Mucosa of descending colon (tissue), 3 donors: ENCODE measurements at places on chromosomes 11 and 22. TPM values are rescaled to one million over a fixed set of nuclear protein-coding genes. Genes with fewer than 3 reads are reported as not detected.

DDI1 gene
- not detected for total RNA-seq

- no peak for DNase-seq
These were observed 812 bp upstream of the OR5A2 start for GRCh38 chr11:59427068-59427382.

- peak; percentile 76 for DNase-seq
These were observed 44.4 kb upstream of the BARX2 start for GRCh38 chr11:129331217-129331616.

- no peak for DNase-seq
These were observed 3.3 kb upstream of the PACS1 start for GRCh38 chr11:66066751-66067150.

DNA sequence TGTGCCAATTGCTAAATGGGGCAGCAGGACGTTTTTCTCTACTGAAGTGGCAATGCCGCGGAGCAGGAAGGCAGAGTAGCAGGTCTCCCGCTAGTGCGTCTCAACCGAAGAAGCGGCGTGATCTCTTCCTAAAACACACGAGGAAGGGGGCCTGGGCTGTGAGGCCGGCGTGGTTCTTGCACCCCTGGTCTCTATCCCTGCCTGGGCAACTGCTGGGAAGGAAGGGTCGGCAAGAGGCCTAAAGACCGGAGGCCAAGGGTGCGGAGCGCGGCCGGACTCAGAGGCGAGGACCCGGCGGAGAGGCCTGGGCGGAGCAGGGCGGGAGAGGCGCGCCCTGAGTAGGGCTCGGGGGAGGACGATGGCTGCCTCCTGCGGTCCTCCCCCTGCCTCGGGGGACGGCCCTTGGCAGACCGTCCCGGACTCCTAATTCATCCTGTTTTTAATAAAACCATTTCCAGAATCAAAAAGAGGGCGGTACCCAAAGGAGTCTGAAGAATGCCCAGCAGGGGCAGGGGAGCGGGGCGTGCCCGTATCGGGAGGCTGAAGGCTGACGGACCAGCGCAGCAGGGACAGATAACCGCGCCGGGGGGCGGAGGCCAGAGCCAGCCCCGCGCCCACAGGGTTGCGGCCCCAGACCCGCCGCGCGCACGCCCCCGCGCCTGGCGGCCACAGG is 572 bp upstream of the APLP2 start:
- peak; percentile 66 for DNase-seq

DNA sequence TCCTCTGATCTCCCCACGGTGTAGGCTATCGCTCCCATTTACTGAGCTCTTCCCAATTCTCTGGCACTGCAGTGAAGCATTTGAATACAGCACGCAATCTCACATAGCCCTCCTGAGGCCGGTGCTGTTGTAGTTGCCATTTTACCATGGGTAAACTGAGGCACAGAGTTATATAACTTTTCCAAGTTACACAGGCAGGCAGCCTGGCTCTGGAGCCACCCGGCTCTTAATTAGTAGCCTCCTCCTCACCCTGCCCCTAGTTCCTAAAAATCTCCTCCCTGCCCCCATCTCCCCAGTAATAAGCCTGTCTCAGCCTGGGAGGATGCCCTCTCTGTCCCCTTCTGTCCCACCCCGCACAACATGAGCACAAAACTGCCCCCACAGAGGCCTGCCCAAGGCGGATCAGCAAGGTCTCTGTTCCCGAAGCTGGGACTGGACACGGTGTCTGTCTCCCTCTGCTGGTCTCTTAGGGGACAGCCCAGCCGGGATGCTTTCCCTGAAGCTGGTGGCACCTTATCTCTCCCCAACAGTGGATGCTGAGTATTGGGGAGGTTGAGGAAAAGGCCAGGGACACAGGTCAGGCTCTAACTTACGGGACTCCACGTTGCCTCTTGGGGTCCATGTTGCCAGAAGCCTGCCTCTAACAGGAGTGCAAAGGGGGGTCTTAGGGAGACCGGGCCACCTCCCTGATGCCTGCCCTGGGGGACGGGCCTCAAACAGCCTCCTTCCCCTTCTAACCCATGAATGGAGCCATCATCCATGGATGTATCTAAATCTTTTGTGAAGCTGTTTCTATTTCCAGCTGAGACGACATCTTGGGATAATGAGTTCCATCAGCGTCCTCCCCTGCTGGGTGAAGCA is 9.1 kb upstream of the CLCF1 start:
- no peak for DNase-seq

DNA sequence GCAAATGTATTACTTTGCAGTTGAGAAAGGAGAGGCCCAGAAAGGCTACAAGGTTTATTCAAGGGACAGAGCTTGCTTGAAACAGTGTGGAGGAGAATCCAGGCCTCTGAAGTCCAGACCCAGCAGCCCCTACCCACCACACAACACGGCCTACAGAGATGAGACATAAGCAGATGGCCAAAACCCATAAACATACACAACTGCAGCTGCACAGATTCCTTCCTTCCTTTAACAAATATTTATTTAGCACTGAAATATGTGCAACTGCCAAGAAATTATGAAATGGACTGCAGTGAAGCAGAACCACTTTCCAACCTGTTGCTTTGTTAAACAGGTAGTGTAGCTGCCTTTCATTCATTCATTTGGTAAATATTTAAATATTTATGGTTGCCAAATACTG is 122.3 kb downstream of the SPATA19 start:
- DNase-seq = no peak

- no peak for DNase-seq
These were observed 894.6 kb downstream of the METTL15 start for GRCh38 chr11:29002816-29003215.

DNA sequence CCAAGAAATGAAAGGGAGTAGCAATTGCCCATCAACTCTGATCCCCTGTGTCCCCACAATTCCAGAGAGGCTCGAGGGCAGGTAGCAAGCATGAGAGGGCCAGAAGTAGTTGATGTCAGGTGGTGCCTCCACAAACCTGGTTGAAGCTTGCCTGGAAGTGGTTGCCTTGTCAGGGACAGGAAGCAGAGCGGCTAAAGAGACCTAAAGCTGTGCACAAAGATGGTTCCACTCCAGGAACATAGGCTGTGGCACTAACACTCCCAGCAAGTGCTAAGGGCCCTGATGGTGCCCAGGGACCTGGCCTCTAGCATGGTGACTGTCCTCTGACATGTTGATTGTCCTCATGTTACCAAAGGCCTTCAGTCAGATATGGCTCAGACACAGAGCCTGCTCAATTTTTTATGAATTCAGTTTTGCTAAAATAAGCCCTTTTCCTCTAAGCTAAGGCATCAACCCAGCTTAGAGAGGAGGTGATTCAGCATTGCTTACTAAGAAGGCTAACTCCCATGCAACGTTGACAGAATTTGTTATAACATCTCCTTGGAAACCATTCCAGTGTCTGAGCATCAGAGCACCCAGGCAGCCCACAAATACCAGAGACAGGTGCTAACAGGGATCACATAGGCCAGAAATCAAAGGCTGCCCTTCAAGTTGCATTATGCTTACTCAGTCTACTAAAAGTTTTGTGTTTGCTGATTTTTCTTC is 196.3 kb upstream of the ARHGAP20 start:
- no peak for DNase-seq

- DNase-seq = no peak
These were observed 87.0 kb upstream of the CLNS1A start for GRCh38 chr11:77724636-77725035.

DNA sequence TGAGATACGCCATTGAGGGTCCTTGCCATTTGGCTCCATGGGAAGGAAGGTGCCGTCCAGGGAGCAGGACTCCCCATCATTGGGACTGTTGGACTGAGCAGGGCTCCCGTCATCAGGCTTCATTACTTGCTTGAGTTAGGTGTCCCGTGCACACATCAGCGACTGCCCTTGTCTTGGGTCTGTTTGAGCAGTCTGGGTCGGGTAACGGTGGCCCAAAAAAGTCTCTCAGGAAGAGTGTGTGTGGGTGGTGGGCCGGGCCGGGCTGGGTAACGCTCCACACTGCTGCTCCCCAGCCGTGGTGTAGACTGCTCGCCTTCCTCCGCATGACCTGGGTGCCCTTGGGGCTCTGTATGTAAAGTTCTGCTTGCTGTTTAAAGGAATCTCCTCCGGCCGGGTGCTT is 293.5 kb downstream of the TBC1D22A start:
- DNase-seq = no peak

DNA sequence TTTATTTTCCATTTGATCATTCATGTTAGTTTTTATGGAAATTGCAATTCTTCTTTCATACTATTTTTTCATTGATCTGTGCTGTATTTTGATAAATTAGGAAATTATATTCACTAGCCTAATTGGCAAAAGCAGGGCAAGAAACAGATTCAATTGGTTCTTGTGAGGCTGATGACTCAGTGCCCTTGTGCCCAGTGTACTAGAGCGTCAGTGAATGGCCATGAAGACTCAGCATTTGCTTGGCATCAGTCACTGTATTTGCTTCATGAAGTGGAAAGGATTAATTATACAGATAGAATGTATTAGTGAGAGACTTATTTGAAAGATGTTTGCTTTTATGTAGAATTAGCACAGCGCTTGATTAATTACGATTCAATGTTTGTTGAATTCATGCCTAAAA is 31.8 kb downstream of the MRGPRX1 start:
- no peak for DNase-seq

DNA sequence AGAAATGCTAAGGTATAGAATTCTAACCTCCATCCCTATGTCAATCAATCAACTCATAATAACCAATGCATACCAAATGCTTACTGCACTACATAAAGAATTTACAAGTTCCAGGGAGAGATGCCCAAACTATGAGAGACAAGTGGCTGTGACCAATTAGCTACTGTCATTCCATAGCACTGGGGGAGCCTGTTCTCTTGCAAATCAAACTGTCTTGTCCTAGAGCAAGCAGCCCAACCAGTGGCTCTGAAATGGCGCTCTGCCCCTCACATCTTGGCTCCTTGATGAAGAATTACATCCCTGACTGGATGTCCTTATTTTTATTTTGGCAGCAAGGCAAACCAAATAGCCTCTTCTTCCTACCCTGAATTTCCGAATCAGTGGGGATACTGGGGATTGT is 272.4 kb upstream of the SYN3 start:
- no peak for DNase-seq

DNA sequence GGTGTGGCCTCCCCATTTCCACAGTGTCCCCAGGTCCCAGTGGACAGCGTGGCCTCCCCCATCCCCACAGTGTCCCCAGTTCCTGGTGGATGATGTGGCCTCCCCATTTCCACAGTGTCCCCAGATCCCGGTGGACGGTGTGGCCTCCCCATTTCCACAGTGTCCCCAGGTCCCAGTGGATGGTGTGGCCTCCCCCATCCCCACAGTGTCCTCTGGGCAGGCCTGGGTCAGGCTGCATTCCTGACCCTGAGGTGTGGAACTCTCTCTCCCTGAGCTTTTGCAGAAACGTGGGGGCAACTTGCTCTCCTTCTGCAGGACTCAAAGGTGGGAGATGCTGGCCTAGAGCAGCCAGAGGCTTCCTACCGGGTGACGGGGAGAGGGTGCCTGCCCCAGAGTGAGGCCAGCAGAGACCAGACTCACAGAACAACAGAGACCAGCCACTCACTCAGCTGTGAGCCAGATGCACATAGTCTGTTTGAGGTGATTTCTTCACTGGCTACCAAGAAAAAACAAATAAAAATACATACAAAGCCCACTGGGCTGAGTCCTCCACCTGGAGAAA is 85.8 kb upstream of the FGF3 start:
- DNase-seq = peak; percentile 27

LRRC10B gene
- 1.7 TPM for total RNA-seq

DNA sequence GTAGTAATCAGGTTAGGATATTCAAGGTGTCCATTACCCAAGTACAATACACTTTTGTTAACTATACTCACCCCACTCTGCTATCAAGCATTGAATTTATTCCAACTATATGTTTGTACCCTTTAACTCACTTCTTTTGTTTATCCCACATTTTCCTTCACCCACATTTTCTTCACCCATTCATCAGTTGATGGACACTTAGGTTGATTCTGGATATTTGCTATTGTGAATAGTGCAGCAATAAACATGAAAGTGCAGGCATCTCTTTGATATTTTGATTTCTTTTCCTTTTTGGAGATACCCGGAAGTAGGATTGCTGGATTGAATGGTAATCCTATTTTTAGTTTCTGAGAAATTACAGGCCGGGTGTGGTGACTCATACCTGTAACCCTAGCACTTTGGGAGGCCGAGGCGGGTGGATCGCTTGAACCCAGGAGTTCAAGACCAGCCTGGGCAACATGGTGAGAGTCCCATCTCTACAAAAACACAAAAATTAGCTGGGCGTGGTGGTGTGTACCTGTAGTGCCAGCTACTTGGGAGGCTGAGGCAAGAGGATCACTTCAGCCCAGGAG is 6.5 kb downstream of the TMEM25 start:
- no peak for DNase-seq

DNA sequence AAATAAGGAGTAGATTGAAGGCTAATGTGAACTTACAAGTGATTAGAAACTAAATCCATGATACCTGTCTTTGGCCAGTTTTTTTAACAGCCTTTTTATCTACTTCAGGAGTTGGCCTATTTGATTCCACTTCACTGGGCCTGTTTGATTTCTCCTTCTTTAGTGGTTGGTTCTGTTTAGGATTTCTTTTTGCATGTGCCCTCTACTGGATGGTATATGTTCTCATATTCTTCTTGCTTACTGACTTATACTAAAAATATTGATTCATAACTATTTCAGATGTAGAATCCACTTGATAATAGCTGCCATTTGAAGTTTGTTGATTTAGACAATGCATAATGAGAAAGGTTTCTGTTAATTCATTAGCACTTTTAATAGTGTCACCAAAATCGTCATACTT is 53.9 kb downstream of the USP47 start:
- DNase-seq = no peak

DNA sequence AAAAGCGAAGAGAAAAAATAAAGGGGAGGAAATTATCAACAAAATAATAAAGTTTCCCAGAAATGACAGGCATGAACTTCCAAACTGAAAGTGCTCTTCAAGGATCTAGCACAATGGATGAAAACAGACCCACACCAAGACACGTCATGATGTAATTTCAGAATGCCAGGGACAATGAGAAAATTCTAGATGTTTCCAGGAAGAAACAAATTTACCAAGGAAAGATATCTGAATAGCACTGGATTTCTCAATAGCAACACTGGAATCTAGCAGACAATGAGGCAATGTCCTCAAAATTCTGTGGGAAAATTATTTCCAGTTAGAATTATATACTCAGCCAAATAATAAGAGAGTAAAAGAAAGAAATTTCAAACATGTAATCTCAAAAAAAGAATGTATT is 46.0 kb downstream of the DENND5A start:
- DNase-seq = no peak

DNA sequence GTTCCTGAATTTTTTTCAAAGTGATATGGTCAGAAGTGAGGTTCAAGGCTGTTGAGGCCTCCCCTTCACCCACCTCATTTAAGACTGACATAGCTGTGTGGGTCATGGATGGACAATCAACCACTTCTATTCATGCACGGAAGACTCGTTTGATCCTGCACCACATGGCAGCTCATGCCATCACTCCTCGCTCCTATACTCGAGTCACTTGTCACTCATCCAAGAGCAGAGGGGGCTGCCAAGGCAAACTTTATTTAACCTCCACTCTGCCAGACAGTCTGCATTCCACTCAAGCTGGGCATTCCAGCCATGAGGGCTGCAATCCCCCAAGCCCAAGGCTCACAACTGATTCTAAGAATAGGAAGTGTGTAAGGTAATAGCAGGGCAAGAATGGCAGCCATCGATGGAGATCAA is 34.1 kb downstream of the SNX19 start:
- no peak for DNase-seq
